ENCODE measurements at places on chromosomes 11 and 22.
A peak's percentile ranks its signal among the peaks of the same experiment; 100 is the strongest.

- DNase-seq = no peak
These were observed 18.1 kb downstream of the CSRP3 start for GRCh38 chr11:19183646-19184045.

DNA sequence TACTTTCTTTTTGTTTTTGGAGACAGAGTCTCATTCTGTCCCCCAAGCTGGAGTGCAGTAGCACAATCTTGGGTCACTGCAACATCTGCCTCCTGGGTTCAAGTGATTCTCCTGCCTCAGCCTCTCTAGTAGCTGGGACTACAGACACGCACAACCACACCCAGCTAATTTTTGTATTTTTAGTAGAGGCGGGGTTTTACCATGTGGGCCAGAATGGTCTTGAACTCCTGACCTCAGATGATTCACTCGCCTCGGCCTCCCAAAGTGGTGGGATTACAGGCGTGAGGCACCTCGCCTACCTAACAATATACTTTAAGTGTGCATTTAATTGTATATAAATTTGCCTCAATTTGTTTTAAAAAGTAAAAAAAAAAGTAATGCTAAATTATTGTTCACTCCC, 38.4 kb downstream of the GRK3 start:
- DNase-seq = no peak

DNA sequence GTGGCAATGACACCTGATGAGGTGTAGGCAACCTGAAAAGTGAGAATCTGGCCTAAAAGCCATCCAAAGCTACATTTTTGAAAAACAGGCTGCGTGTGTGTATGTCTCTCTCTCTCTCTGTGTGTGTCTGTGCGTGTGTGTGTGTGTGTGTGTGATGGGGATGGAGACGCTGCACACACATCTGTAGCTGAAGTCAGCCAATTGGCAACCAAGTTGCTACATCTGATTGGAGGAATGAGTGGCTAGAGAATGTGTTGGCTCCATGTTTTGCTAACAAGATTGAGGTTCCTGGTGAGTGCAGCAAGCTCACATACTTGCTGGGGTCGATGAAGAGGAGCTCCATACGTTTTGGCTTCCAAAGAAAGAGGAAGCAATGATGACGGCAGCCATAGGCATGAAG, 311.4 kb upstream of the NCAM1 start:
- DNase-seq = no peak

DNA sequence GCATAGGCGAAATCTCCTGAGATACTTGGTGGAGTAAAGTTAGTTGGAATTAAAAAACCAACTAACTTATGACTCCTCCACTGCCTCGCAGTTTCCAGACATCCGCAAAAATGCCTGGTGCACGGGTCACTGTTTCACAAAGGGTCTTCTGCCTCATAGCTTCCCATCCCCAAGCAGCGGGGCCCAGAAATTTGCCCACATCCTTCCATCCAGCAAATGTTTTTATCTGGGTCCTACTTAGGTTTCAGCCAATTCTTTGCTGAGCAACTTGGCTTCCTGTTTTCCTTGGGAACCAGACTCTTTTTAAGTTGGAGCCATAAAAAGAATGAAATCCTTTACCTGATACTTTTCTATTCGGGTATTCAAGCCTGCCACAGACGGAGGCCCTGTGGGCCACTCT, 36.2 kb downstream of the FZD4 start:
- no peak for DNase-seq

DNA sequence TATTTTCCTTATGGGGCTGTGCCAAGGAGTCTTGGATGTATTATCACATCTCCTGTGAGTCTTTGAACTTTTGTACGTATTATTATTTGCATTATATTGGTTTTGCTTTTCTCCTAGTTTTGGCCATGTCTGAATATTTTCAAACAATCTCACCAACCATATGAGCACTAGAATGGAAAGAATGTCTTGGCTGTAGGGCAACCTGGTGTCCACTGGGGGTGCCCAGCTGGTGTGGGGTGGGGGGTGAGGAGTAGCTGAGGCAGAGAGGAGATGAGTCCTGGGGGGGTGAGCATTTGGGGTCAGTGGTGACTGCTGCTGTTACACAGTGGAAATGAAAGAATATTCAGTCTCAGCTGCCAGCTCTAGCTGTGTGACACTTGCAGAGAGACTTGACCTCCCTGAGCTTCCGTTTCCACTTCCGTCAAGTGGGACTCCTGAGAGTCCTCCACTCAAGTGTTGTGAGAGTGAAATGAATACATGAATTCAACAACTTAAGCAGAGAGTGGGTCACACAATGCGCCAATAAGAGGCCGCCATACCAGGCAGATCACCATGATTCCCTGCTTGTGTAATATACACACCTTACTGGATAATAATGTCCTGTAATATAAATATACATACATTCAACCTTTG, 12.7 kb upstream of the PVALB start:
- DNase-seq = no peak

DNA sequence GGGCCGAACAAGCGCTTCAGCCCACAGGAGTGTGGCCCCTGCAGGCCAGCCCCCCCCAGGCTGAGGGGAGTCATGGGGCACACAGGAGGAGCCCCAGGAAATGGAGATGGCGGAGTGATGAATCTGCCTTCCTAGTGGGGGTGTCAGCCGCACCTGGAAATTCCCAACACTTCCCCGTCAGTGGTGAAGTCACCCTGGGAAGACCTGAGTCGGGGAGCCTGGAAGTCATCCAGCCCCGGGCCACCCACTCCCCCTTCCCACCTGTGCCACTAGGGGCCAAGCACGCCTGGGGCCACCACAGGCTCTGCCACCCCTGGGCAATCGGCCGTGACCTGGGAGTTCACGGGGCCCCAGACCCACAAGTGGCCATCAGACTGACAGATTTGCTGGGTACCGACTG, 12.6 kb downstream of the WNT7B start:
- no peak for DNase-seq

GRCh38 chr11:74135127-74135840, 35.5 kb downstream of the C2CD3 start:
- no peak for DNase-seq

DNA sequence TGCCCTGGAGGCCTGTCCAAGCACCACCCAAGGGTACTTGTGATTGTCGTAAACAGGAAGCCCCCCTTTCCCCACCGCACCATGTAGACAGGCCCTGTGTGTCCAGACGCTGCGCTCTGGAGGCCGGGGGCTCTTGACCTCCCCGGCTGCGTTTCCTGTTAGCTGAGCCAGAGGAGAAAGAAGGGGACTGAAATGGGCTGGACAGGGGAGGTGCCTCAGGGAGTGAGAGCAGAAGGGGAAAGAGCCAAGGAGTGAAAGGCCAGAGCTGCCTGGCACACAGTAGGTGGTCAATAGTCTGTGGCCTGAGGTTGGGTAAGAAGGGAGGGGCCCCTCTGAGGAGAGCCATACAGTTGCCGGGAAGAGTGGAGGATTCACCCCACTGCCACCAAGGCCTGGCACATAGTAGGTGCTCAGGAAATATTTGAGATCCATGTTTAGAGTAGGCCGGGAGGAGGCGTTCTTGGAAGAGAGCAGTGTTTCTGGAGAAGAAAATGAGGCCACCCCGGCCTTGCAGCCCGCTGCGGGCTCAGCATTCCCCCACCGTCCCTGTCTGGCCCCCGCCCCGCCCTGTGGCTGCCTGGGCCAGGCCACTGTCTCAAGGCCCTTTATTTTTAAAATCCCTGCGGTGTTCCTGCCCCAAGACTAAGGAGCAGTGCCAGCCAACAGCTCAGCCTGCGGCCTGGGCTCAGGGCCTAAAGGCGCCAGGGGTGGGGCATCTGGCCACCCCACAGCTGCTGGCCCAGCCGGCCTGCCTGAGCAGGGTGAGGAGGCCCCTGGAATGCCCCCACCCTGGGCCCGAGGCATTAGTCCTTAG, 13.6 kb upstream of the CDC42EP1 start:
- DNase-seq = no peak

- DNase-seq = no peak
These were observed 16.2 kb downstream of the GRAMD4 start for GRCh38 chr22:46636221-46637002.

GRCh38 chr11:64745521-64746328, 1.8 kb upstream of the RASGRP2 start:
- DNase-seq = peak; percentile 80
